ENCODE measurements at places on chromosomes 11 and 22. TPM values are rescaled to one million over a fixed set of nuclear protein-coding genes. Genes with fewer than 3 reads are reported as not detected.

The NXPE4 gene
- not detected for total RNA-seq

The SF1 gene
- total RNA-seq, result 66.5 TPM

The CD59 gene
- total RNA-seq, result 15.2 TPM

The RRM1 gene
- total RNA-seq, result 147 TPM

The PES1 gene
- 86.2 TPM for total RNA-seq

The OR4A16 gene
- not detected for total RNA-seq

The CNIH2 gene
- 3.5 TPM for total RNA-seq

The CCDC89 gene
- total RNA-seq, result not detected

The CHRM4 gene
- 0.14 TPM for total RNA-seq

The IL17REL gene
- 0.04 TPM for total RNA-seq

The PHOX2A gene
- total RNA-seq, result 2.8 TPM

The TSSK2 gene
- not detected for total RNA-seq

The TRPM5 gene
- not detected for total RNA-seq

The CALCA gene
- 1.1 TPM for total RNA-seq

The GGT5 gene
- total RNA-seq, result not detected

The OR8I2 gene
- not detected for total RNA-seq

The RASD2 gene
- 1.3 TPM for total RNA-seq

The PACSIN2 gene
- total RNA-seq, result 60.1 TPM

The CABP4 gene
- total RNA-seq, result not detected

The TEAD1 gene
- total RNA-seq, result 78.1 TPM

The MRPL21 gene
- total RNA-seq, result 70.0 TPM

The TSGA10IP gene
- 4.1 TPM for total RNA-seq

The MS4A8 gene
- not detected for total RNA-seq

The CECR2 gene
- 66.3 TPM for total RNA-seq

The FOSL1 gene
- 1.0 TPM for total RNA-seq

The OR52A1 gene
- total RNA-seq, result 8.2 TPM

The IGF2 gene
- total RNA-seq, result 1.2 TPM

The OR52H1 gene
- total RNA-seq, result 0.30 TPM

The MMP12 gene
- not detected for total RNA-seq

The GRM5 gene
- not detected for total RNA-seq

The P2RX6 gene
- 0.26 TPM for total RNA-seq

The DTX4 gene
- 4.9 TPM for total RNA-seq

The SLC25A18 gene
- total RNA-seq, result 0.66 TPM

The NAGA gene
- 30.9 TPM for total RNA-seq

The SLC22A12 gene
- total RNA-seq, result not detected

The SHISAL1 gene
- 1.3 TPM for total RNA-seq

The FXYD6 gene
- 32.8 TPM for total RNA-seq

The ACRV1 gene
- total RNA-seq, result not detected

The GANAB gene
- total RNA-seq, result 173 TPM

The TRPC6 gene
- 1.4 TPM for total RNA-seq

The OR6A2 gene
- 0.07 TPM for total RNA-seq

The HSD17B12 gene
- 72.1 TPM for total RNA-seq

The OTOG gene
- total RNA-seq, result 0.69 TPM

The C22orf15 gene
- 1.8 TPM for total RNA-seq

The OR4D5 gene
- total RNA-seq, result not detected

The FLRT1 gene
- 1.7 TPM for total RNA-seq

The ZNF215 gene
- 11.8 TPM for total RNA-seq

The UPB1 gene
- not detected for total RNA-seq

The IL10RA gene
- total RNA-seq, result not detected

The APOL1 gene
- total RNA-seq, result not detected

The OR56A1 gene
- 0.03 TPM for total RNA-seq

The DDX25 gene
- 6.7 TPM for total RNA-seq

The TSPO gene
- 39.4 TPM for total RNA-seq

The SHANK3 gene
- 2.1 TPM for total RNA-seq

The PAX6 gene
- 12.3 TPM for total RNA-seq

The HBB gene
- not detected for total RNA-seq

The RHOD gene
- 8.7 TPM for total RNA-seq
